ENCODE measurements at places on chromosomes 4 and X.

DNA sequence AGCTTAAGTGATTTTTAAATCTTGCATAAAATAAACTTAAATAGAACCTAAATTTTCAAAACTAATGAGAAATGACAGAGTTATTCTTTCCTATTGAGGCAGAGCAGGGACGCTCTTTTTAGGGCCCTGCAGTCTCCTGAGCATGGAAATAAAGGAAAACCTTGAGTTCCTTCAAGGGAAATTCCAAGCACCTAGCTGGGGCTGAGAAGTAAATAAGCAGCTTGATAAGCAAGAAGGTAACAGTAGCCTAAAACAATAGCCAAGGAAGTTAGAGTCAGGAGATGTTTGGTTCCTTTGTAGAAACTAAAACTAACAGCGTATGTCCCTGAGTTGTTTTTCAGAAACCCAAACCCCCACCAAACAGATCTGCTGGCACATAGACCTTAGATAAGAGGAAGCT is 174.6 kb downstream of the COL25A1 start:
- DNase-seq: no peak

GRCh38 chr4:32752962-32753361 is 2032.8 kb downstream of the PCDH7 start:
- DNase-seq: no peak

- no peak for DNase-seq
These were observed 1644.9 kb upstream of the TENM3 start for GRCh38 chr4:180598281-180598680.

DNA sequence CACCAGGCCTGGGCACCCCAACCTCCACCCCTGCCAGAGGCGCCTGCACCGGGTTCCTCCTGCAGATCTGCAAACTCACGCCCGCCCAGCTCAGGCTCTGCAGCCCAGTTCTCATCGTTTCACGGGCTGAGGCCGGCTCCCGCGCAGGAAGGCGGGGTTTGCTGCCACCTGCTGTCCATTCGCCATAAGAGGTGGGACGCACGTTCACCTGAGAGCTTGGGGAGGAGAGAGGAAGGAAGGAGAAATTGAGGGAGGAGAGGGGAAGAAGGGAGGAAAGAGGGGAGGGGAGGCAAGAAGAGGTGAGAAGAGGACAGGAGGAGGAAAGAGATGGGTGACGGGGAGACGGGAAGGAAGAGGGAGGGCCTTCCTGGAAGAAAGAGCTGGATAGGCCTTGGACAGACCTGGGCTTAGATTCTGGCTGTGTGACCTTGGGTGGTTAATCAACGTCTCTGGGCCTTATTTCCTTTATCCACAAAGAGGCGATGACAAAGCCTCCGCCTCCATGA is 114.5 kb downstream of the ADRA2C start:
- peak; percentile 78 for DNase-seq

DNA sequence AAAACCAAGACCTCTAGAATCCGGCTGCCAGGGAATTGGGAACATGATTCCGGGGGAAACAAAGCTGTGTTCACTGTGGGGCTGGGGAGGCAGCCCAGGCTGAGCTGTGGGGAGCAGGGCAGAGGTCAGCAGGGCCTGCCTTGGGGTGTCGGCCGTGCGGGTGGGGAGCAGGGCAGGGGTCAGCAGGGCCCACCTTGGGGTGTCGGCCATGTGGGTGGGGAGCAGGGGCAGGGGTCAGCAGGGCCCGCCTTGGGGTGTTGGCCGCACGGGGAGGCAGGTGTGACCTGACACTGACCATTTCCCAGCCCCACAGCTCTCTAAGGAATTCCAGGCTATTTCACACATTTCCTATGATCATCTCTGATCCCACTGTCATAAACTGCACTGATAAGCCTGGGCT is 45.6 kb upstream of the CPLX1 start:
- DNase-seq: no peak

DNA sequence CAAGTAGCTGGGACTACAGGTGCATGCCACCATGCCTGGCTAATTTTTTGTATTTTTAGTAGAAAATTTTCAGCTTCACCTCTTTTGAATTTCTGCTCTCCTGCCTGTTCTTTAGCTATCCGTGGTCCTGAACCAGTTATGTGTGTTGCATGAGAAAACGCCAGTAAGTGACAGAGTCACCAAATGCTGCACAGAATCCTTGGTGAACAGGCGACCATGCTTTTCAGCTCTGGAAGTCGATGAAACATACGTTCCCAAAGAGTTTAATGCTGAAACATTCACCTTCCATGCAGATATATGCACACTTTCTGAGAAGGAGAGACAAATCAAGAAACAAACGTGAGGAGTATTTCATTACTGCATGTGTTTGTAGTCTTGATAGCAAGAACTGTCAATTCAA is 13.9 kb downstream of the ALB start:
- no peak for DNase-seq

GRCh38 chr4:1721003-1721665 is at the start of the genes TACC3 and TMEM129:
TACC3 (plus strand) TSS chr4:1721521; CDS start chr4:1723422, 1,901 bp downstream.
TMEM129 (minus strand) TSS chr4:1721323; CDS start chr4:1720837, 486 bp downstream.
- peak; percentile 94 for DNase-seq

- no peak for DNase-seq
These were observed 5.7 kb downstream of the FAM120C start for GRCh38 chrX:54177306-54177705.

DNA sequence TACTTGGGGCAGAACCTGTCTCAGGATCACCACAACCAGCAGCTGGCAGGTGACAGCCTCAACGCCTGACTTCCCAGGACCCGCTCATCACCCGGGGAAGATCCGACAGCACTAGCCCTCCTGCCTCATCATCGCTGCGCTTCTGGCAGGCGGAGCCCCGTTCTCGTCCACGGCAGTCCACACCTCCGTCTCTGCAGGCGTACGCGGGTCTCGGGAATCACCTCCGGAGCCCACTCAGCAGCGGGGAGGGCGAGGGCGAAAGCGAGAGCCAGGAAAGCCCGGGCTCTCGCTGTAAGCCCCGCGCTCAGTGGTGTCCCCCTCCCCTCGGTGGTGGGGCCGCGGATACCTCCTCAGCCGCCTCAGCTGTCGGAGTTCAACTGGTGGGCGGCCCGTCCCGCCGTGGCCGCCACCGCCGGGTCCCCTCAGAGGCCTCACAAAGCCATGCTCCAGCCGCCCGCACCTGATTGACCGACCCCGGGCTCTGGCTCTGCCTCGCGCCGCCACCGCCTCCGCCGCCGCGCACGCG is 518 bp upstream of the CNKSR2 start:
- DNase-seq: no peak

DNA sequence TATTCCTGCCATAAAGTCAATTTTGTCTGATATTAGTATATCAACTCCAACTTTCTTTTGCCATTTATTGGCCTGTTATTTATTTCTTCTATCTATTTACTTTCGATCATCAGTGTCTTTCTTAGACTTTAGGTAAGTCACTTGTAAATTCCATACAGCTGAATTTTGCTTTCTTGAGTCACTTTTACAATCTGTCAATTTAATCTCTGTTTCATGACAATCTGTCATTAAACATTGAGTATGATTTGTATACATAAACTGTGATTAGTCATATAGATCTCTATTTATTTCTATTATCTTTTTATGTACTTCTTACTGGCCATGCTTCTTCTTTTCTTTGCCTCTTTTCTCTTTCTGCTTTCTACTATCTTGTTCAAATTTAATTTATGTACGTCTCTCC is 160.1 kb downstream of the TMA16 start:
- DNase-seq: no peak

DNA sequence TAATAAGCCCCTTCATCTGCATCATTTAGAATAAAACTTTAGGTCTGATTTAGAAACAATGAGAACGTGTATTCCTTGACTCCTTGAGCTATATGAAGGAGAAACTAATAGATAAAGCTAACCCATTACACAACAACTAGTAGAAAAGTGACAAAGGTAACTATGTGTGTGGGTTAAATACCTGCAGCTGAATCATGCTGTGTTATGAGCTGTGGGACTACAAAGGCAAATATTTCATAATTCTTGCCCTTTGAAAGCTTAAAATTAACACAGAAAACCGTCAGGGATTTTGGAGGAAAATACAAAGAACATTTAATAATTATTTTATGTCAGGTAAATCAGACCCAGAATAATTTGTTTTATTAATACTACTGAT is 898 bp upstream of the NDP start:
- DNase-seq: no peak

All from progenitor cell of endocrine pancreas (in vitro differentiated cells).